ENCODE measurements at places on chromosomes 16 and 17. TPM values are rescaled to one million over a fixed set of nuclear protein-coding genes. Genes with fewer than 3 reads are reported as not detected.
A peak's percentile ranks its signal among the peaks of the same experiment; 100 is the strongest.

Gene TEX19
- not detected for total RNA-seq

Gene SLC16A6
- 1.1 TPM for total RNA-seq

Gene FOXL1
- 7.5 TPM for total RNA-seq

Gene CCL17
- not detected for total RNA-seq

Gene NPW
- total RNA-seq = 0.36 TPM

Gene PDE6G
- total RNA-seq = not detected

Gene PRSS21
- total RNA-seq = 0.40 TPM

DNA sequence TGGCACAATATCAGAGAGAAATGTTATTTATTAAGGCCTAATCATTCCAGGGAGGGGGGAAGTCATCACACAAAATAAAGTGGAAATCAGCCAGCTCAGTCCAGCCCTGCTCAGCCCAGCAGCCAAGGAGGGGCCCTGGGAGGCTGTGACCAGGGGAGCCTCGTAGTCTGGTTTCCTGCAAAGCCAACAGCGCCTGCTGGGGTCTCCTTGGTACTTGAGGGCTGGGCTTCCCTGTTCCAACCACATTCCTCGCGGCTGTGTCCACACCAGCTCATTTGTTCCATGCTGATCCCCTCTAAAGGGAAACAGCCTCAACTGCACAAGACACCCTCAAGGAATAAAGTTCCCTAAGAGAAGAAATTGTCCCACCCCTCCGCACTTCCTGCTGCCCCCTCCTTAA lies 154.0 kb downstream of the TMEM132E start:
- DNase-seq = peak; percentile 10

DNA sequence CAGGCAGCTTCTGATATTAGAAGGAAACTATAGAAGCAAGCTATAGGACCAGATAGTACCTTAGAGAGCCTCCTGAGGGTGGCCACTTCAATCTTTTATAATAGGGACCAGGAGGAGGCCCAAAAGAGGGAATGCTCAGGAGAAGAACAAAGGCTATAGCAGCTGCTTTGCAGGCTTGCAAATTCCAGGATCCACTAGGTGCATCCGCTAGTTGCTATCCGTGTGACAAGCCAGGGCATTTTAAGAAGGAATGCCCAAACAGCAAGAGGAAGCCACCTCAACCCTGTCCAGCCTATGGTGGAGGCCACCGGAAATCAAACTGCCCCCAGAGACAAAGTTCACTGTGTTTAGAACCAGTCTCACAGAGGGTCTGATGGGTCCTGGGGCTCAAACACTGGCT lies 192.6 kb upstream of the KIF2B start:
- DNase-seq = no peak

GRCh38 chr17:18964018-18964351 lies 12.0 kb downstream of the SLC5A10 start:
- no peak for DNase-seq

DNA sequence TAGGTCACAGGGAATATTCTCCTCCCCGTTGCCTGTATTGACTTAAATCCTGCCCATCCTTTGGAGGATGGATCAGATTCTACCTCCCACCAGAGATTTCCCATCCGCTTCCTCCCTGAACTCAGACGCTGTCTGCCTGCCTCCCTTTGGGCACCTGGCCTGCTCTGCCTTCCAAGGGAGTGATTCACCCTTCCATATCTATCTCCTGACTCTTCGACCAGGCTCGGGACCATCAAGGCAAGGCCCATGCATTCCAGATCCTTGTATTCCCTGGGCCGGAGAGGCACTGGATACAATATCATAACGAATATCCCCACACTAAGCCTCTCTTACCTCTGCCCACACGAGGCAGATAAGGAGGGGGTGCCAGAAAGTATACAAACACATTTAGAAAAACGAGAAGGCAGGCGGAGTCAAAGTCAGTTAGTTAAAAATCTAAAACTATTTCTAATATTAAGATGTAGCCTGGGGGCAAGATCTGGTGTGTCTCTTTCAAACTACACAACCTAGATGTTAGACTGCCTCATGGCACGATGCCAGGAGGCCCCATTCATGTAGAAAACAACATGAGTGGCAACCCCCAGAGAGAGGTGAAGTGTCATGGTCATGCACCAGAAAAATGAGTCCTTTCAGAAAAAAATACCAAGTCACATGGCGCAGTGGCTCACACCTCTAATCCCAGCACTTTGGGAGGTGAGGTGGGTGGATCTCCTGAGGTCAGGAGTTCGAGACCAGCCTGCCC lies 9.2 kb downstream of the PMP22 start:
- DNase-seq = no peak

- DNase-seq = no peak
Measured at GRCh38 chr17:78527345-78527744, 49.9 kb downstream of the DNAH17 start.

DNA sequence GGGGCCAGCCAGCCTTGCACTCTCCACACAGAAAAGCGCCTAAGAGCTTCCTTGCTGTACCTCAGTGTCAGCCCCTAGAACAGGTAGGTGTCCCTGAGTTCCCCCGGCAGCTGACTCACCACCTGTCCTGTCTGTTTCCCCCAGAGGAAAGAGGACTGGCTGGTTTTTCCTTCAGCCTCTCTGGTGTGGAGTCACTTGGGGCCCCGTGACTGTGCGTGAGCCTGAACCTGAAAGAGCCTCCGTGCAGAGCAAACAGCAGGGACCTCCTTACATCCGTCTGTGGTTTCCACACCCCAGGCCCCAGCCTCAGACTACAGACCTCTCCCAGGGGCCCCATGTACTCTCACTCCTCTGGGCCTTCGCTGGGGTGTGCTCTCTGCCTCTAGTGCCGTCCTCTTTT lies 87.8 kb downstream of the GNAO1 start:
- DNase-seq = no peak

DNA sequence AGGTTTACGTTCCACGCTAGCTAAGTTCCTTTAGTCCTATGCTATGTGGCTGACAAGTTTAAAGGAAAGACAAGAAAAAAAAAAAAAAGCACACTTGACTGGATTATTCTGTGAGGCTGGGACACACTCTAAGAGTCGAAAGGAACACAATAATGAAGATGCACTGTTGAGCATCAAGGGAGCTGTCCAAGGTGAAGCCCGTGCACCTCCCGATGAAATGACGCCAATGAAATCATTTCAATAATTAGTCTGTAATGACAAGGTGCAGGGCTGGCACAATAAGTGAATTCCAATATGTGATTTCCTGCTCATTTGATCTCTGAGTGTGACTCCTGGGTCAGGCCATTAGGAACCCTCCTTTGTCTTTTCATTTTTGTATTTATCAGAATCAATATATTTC lies 232.9 kb downstream of the CDH13 start:
- DNase-seq = no peak

DNA sequence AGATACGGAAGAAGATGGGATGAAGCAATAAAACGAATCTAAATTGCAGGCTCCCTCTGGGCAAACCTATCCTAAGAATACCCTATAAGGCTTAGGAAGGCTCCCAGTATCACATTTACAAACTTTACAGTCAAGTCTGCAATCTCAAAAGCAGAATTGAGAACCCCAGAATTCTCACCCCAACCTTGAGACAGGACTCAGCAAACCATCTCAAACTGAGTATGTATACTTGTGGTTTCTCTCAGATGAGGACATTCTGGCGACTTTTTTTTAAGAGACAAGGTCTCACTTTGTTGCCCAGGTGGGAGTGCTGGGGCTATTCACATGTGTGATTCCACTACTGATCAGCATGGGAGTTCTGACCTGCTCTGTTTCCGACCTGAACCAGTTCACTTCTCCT lies 19.3 kb upstream of the ITGA2B start:
- no peak for DNase-seq

DNA sequence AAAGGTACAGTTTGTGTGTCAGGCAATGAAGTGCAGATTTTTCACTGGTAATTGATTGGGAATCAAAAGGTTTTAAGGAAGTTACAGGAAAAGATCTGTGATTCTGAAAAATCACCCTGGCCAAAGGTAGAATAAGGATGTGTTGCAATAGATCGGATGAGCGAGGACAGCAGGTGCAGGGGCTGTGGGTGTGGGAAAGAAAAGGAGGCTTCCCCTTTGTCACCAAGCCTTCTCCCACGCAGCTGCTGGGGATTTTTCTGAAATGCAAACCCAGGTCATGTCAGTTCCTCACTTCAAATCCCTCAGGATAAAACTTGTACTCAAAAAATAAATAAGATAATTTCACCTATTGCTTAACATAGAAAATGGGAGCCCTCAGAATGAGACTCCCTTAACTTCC lies 47.9 kb upstream of the ARHGAP17 start:
- DNase-seq = no peak

DNA sequence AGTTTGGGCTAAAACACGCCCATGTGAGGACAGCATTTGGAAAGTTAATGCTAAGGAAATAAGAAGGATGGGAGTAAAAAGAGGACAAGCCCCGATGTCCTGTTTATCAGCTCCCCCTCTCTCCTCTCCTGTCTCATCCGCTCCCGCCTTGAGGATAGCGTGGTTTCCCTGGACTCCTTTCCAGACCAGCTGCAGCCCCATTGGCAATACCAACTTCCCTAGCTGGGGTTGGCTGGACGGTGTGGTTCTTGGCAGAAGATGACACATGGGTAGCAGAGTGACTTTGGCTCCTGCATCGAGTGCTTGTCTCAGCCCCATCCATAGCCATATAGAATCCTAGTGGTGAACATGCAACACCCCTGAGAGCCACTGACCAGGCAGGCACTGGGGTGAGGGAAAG lies 185.9 kb downstream of the CCDC182 start:
- no peak for DNase-seq

DNA sequence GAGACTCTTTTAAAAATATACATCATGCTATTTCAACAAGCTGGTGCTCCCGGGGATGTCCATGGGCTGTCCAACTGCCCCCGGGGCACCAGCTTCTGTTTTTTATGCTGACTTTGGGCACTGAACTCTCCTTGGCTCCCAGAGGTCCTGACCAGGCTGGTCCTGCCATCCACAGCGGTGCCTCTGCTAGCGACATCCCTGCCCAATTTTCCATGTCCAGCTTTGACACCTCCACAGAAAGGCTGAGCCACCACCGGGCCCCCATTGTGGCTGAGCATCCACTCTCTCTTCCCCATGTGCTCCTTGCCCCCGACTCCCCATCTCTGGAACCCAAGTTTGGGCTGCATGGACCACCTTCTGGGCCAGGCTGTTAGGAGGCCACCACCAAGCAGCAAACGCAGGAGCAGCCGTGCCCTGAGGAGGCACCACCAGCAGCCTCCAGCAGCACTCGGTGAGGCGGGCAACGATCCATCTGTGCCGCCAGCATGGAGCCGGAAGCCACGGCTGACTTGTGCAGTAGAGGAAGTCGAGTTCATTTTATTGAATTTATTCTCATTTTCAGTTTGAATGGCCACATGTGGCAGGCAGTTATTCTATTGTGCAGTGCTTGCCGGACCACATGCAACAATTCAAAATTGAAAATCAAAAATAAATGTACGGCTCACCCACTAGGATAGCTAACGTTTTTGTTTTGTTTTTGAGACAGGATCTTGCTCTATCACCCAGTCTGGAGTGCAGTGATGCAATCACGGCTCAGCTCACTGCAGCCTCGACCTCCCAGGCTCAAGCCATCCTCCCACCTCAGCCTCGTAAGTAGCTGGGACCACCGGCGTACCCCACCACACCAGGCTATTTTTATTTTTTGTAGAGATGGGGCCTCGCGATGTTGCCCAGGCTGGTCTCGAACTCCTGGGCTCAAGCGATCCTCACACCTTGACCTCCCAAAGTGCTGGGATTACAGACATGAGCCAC lies 2.8 kb upstream of the MEAK7 start:
- DNase-seq = peak; percentile 62

- DNase-seq = no peak
Measured at GRCh38 chr16:16871196-16871595, 492.3 kb downstream of the NPIPA7 start.

DNA sequence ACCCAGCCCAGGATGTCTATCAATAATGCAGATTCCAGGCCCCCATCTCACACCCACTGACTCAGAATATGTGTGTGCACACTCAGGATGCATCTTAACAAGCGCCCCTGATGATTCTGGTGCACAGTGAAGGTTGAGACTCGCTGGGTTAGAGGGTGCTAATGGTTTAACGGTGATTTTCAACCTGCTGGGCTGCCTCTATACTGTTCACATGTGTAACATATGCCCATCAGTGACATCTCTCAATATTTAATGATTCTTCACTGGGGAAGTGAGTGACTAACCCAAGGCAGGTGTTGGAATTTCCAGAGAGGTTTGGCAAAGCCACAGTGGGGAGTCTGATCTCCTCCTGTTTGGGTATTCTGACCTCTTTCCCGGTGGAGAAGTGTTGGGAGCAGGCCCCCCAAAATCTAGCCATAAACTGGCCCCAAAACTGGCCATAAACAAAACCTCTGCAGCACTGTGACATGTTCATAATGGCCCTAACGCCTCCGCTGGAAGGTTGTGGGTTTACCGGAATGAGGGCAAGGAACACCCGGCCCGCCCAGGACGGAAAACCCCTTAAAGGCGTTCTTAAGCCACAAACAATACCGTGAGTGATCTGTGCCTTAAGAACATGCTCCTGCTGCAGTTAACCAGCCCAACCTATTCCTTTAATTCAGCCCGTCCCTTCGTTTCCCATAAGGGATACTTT lies 4.1 kb upstream of the DOC2B start:
- DNase-seq = no peak

DNA sequence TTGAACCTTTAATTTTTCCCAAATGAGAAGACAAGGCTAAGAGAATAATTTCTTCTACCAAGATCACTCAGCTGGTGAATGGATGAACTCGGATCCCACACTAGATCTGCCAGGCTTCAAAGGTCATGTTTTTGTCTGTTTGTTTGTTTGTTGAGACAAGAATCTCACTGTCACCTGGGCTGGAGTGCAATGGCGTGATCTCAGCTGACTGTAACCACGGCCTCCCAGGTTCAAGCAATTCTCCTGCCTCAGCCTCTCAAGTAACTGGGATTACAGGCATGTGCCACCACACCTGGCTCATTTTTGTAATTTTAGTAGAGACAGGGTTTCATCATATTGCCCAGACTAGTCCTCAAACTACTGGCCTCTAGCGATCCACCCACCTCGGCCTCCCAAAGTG lies 6.6 kb downstream of the ZNF19 start:
- no peak for DNase-seq

DNA sequence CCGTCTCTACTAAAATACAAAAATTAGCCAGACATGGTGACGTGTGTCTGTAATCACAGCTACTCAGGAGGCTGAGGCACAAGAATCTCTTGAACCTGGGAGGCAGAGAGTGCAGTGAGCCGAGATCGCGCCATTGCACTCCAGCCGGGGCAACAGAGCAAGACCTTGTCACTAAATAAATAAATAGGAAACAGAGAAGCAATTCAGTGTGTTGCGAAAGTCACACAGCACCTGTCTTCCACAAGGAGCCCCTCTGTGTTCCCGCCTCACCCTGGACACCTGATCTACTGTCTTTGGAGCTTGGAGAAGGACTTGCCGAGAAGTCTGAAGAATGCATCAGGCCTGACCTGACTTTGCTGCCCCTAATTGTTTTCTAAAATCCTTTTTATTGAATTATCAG lies 3.5 kb upstream of the CDH1 start:
- DNase-seq = no peak

- no peak for DNase-seq
Measured at GRCh38 chr17:18860161-18860972, 2.4 kb downstream of the PRPSAP2 start.

Measured in sciatic nerve (tissue), 2 donors.